ENCODE measurements at places on chromosomes 2 and 18.

DNA sequence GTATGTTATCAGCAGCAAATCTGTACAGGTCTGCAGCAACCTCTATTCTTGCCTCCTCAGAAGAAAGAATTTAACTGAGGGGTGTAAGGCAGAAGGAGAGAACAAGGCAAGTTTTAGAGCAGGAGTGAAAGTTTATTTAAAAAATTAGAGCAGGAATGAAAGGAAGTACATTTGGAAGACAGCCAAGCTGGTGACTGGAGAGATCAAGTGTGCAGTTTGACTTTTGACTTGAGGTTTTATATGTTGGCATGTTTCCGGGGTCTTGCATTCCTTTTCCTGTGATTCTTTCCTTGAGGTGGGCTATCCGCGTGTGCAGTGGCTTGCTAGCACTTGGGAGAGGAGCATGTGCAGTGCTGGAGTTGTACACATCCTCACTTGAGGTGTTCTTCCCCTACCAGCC is 16.5 kb upstream of the CERS6 start:
- DNase-seq = no peak

GRCh38 chr2:95015261-95015912 is 10.1 kb upstream of the MAL start:
- no peak for DNase-seq

GRCh38 chr2:156320486-156321098 is 11.9 kb downstream of the NR4A2 start:
- DNase-seq = no peak

DNA sequence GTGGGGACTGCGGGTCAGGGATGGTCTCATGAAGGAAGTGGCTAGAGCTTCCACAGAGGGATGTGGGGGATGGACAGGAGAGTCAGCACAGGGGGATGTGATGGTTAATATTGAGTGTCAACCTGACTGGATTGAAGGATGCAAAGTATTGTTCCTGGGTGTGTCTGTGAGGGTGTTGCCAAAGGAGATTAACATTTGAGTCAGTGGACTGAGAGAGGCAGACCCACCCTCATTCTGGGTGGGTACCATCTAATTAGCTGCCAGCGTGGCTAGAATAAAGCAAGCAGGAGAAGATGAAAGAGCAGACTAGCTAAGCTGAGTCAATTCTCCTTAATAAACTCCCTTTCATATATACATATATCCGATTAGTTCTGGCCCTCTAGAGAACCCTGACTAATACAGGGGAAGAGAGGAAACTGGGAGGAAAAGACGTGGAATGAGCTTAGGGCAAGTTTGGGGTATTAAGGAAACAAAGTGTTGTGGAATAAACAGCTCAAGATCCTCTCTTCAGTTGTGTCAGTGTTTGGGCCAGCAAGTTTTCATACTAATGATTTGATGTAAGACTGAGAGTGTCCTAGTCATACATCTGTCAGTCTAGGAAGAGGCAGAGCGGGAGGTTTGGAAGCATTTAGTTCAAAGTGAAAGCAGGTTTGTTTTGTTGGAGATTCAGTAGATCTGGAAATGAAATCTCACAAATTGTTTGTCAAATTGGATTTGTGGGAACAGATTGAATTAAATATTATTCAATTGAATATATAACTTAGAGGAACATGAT is 135.2 kb upstream of the NT5C1B start:
- no peak for DNase-seq

GRCh38 chr2:69010437-69011194 is 2.4 kb upstream of the ANTXR1 start:
- no peak for DNase-seq

DNA sequence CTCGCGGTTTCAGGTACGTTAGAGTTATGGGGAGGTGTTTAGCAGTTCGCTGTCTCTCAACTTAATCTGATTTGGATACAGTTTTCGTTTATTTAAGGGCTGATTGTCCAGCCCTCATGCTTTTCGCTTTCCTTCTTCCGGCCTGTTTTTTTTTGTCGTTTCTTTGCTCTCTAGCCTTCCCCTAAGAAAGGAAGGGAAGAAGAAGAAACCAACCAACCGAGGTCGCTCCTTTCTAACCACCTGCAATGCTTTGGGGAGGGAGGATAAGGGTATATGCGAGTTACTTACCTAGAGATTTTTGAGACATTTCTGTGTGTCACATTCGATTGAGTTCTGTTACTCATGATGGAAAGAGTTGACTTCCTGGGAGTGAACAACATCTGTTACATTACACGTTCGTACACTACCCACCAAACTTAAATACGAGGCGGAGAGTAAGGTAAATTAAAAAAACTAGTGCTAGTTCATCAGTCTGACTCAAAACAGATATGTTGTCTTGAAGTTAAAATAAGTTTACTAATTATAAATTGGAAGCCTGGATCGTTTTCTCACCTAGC is 918 bp downstream of the EIF5B start:
- no peak for DNase-seq

DNA sequence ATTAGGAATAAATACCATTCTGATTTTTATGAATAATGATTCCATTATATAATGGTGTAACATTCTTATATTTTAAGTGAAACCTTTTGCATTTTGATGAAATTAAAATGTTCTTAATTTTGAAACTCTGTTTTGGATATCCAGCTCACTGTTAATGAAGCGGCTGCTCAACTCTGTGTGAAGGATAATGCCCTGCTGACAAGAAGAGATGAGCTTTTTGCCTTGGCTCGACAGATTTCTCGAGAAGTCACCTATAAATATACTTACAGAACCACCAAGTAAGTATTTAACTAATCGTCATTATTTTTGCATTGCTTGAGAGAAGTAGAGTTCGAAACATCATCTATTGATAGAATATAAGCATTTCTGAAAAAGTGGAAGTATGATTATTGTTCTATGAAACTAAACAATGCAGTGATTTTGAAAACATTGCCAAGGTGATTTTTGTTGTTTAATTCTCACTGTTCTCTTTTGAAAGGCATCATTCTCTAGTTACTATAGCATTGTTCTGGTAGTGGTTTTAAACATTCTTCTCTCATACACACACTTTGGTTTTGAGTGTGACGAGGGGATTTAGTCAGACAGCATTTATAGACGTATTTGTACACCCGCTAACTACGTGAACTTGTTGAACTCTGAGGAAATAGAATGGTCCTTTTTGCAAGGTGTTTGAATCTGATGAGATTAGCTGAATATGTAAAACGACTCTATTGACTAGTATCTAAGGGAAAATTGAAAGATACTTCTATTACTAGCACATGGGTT is 21.5 kb downstream of the NAB1 start:
- no peak for DNase-seq

DNA sequence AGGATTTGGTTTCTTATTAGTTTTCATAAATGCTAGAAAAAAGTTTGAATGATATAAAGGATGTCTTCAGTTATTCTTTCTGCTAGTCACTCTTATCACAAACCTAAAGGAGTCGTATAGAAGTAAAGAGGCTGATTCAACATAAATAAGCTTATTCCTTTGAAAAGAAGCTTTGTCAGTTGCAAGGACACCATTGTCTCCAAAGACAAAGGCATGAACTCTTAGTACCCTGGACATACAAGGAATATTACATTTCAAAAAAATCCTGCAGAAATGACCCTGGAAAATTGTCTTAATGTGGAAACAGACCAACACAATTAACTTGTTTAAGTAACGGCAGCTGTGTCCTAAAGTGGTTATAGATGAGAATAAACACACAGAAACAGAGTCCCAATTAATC is 528.0 kb downstream of the CPS1 start:
- no peak for DNase-seq

- DNase-seq = no peak
These were observed 10.6 kb downstream of the DNAJB2 start for GRCh38 chr2:219289537-219290361.

DNA sequence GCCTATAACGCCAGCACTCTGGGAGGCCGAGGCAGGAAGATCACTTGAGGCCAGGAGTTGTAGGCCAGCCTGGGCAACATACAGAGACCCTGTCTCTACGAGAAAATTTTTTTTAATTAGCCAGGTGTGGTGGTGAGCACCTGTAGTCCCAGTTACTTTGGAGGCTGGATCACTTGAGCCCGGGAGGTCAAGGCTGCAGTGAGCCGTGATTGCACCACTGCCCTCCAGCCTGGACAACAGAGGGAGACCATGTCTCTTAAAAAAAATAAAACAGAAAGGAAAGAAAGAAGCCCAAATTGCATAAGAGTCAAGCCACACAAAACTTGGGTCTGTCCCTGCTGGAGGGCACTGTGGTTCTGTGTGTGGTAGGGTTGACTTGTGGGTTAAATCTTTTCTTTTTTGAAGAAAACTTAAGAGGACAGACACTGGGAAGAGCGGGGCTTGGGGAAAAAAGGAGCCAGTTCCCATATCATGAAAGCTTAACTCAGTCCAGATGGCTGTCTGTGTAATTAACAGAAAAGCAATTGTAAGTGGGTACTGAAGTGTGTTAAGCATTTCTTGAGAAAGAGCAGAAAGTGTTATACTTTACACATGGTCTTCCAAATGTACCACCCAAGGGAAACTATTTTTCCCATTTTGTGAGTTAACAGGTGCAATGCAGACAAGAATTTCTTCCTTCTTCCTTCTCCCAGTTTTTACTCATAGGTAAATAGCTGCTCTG is 115.1 kb downstream of the ALPK2 start:
- DNase-seq = no peak

- no peak for DNase-seq
These were observed 28.1 kb upstream of the SLC35G4 start for GRCh38 chr18:11581286-11581685.

- DNase-seq = no peak
These were observed 278.5 kb upstream of the RGPD4 start for GRCh38 chr2:107548216-107548615.

GRCh38 chr2:217366266-217366895 is 506.5 kb upstream of the TNP1 start:
- no peak for DNase-seq

- DNase-seq = no peak
These were observed 58.8 kb downstream of the RNF152 start for GRCh38 chr18:61833978-61834377.

DNA sequence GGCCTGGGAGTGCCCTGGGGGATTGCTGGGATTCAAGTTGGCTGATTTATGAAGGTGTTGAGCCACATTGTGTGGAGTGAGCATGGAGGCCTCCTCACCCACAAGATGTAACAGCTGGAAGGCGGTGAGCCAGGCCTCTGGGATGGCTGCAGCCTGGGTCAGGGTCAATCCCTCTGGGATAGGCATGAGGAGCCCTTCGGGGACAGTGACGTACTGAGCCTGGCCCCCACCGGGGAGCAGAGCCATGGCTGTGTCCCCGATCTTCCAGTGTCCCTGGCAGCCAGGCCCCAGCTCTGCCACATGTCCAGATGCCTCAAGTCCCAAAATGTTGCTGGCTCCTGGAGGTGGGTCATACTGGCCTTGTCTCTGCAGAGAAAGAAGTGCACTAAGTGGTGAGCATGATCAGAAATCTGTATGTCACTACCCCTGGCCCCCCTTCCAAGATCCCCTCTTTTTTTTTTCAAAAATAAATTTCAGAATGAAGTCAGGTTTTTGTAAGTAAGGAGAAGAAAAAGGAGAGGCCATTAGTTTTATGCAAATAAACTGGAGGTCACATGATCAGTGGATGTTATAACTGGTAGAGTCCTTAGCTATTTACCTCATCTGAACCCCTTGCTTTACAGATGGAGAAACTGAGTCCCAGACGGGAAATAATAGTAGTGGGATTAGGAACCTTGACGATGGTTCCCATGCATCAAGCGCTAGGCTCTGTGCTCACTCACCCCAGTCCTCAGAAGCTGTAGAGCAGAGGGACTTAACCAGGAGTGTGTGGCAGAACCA is 1.7 kb downstream of the TP53I3 start:
- DNase-seq = no peak

Measured in nephron progenitor cell (in vitro differentiated cells).